NCI-H345 (cell line): ENCODE measurements at places on chromosomes 2 and 18.
A peak's percentile ranks its signal among the peaks of the same experiment; 100 is the strongest.

DNA sequence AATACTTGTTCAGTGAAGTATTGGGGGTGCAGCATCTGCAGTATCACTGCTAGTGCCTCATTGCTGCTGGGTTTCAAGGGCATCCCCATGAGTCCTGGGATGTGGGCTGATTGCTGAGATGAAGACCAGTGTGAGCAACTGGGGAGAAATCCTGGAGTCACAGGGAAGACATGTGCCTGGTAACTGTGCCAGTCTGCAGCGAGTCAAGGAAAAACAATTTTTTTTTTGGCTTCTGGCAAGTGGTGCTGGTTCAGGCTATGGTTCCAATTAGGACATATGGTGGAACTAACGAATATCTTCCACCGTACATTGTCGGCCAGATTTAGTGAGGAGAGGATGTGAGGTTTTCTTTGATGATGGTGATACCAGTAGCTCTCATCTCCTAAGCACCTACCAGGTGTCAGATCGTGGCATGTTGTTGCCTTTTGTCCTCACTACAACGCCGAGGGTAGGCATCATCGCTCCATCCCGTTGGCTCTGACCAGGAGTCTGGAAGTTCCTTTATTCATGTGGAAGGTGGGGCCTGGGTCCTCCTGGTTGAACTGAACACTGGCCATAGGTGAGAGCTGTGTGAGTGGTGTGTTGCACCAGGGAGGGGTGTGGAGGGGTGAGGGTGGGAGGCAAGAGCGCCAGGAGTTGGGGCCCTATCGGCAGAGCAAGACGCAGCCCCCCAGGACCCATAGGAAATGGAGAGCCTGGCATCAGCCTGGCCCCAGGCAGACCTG is 118.0 kb upstream of the HS6ST1 start:
- no peak for DNase-seq

DNA sequence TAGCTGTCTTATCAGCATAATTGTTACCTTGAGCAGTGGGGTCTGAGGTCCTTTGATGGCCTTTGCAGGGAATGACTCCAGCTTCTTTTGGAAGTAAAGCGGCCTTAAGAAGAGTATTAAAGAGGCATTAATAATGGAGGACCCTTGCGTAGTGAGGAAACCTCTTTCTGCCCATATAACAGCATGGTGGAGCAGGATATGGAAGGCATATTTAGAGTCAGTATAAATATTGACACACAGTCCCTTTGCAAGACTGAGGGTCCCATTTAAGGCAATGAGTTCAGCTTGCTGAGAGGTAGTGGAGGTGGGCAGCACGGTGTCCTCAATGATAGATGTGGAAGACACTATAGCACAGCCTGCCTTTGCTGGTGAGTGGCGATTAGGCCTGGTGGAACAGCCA is 32.7 kb downstream of the NCL start:
- DNase-seq, result no peak

- no peak for DNase-seq
Measured at GRCh38 chr2:178263159-178263860, 69.0 kb downstream of the OSBPL6 start.

GRCh38 chr2:113784823-113785744 is 28.6 kb upstream of the SLC35F5 start:
- no peak for DNase-seq

DNA sequence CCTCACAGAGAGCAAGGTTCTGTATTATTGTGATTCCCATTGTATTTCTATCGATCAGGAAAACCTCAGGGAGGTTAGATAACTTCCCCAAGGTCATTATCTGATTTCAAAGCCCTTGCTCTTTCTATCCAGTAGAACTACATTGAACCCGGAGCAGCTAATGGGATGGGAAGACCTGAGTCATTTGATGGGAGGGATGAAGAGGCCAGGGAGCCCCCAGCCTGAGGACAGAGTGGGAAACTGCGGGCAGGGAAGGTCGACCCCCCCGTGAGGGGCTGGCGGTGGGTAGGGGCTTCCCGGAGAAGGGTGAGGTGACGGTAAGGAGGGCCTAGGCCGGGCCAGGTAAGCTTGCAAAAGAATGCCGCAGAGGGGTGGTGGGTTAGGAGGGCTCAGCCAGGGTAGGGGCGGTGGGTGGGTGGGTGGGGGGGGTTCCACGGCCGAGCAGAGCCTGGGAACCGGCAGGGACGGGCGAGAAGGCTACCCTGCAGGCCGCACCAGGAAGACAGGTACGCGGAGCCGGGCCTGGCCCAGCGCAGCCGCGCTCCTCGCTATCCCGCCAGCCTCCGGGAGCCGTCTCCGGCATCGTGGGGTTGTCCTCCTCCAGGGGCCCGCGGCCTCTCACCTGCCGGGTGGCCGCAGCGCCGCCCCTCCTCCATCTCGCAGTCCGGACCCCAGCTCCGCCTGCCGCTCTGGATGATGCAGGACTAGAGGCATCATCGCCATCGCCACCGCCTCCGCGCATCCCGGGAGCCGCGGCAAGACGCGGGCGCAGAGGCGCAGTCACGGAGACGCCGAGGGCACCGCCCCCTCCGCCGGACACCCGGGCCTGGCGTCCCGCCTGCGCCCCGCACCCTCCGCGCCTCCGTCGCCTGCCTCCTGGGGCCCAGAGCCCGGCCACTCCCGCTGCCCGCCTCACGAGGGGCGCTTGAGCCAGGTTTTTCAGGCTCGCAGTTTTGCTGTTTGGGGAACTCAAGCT is at the start of gene GPR75:
GPR75 (minus strand) TSS at position 762 of the 976 bp plus-strand sequence. CDS start 5,211 bp downstream, outside the sequence.
- DNase-seq, result no peak

DNA sequence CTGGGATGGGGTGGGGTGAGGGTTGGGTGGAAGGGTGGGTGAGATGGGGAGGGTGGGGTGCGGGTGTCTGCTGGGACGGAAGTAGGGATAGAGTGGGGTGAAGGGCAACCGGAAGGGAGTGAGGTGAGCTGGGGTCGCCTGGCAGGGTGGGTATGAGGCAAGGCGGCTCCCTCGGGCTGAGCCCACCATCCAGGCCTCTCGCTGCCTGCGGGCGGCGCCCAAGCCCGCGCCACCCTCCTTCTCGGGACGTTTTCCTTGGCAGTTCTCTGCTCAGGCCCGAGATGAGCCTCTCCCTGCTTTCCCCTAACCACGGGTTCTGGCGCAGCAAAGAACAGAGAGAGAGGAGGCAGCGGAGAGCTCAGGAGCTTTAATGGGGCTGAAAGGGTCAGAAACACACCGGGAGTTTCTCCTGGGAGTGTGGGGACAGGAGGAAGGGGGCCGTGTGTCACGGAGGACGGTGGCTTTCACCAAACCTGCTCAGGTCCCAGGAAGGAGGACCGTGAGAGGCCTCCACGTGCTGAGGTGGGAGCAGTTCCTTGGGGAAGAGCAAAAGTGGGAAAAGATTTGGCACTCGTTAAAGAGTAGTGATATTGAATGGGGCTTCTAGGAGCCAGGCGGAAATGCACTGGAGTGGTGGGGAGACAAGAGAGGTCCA is 4.1 kb downstream of the FEV start:
- peak; percentile 12 for DNase-seq
